Thyroid gland (tissue), 4 donors: ENCODE measurements at places on chromosomes 6 and 20. TPM values are rescaled to one million over a fixed set of nuclear protein-coding genes. Genes with fewer than 3 reads are reported as not detected.

- DNase-seq = peak; percentile 26
Observed at GRCh38 chr20:11274141-11274594, 600.4 kb upstream of the JAG1 start.

DNA sequence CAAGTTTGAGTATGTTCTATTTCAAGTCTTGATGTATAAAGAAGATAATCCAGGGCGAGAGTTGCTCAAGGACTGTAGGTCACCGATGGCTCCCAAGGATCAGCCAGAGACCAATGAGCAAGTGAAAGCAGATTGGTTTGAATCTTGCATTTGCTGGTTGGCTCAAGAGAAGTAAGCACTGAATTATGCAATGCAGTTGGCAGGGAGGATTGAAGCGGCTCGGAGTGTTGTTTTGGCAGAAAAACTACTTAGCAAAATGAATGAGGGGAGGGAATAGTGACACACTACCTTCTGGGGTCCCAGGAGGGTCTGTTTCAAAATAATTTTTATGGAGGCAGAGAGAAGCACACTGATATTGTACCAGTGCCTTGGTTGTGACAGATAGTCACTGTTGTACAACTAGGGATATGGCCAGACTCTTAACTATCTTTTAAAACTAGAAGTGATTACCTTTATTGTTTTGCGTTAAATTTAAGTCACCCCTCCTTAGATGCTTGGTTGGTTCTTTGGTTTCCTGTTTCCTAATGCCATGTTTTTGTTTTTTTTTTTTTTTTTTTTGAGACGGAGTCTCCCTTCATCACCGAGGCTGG, 15.7 kb downstream of the SASH1 start:
- DNase-seq = peak; percentile 38

GRCh38 chr6:96878143-96878542, 19.5 kb downstream of the NDUFAF4 start:
- DNase-seq = no peak

The MUC21 gene
- total RNA-seq = not detected

DNA sequence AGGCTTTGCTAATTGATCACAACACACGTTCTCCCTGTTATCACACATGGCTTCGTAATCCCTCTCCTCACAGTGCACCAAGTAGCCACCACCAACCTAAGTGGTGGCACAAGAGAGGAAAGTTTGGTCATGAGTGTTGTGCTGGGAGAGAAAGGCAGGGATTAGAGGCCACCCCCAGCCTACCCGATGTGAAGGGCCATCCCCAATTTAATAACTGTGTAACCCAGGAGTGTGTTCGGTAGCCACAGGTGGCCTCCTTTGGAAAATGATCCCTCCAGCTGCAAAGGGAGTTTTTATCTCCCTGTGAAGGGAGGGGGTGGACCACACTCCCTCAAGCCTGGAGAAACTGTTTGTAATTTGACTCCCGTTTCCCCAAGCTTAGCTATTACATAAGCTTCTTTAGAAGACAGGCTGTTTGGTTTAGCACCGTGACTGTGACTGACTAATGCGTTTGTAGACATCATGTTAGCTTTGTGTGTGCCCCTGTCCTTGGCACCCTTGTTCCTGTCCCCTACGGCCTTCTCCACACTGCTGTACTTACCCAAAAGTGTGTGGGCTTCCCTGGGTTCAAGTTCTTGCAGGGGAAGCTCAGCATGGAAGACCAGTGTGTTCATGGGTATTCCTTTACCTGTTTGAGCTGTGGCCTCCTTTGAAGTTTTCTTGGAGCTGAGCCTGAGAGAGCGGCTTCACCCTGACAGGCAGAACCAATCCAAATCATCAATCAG, 20.6 kb downstream of the PPP1R16B start:
- DNase-seq = peak; percentile 31

DNA sequence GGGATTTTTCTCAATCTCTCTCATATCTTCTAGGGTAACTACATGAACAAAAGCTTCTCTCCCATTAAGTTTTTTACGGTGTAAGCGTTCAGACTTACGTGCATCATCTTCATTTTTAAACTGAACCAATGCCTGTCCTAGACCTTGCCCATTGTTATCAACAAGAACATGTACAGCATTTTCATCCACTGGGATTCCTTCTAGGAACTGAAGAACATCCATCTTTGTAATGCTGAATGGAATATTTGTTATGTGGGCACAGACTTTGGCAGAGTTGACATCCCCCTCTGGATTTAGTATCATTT, 11.3 kb downstream of the CPNE1 start:
- no peak for DNase-seq

The UBE2C gene
- 2.6 TPM for total RNA-seq

DNA sequence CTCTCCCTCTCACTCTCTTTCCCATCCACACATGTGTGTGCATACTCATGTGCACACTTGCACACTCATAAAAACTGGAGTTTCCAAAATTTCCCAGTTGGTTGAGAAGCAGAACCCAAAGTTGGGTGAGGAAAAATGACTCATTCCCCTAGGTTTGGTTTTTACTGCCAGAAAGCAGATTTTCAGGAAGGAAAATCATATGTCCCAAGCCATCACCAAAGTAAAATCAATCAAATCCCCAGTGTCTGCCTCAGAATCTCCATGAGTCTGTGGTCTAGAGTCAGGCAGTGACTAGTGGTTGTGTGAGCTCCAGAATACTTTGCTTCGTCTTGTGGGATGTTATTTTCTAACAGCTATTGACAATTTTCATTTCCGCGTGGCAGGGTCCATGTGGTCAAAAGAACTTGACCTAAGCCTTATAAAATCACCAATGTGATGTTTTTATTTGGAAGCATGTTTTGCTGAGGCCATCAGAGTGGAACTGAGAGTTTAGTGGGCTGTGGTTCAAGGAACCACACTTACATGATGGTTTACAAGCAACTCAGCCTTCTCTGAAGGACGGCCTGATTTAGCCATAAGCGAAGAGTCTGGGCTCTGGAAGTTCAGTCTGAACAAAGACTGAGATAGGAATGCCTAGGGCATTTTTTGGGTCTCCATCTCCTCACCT, 81.9 kb upstream of the CCN6 start:
- DNase-seq = peak; percentile 62
